ENCODE measurements at places on chromosomes 11 and 22. TPM values are rescaled to one million over a fixed set of nuclear protein-coding genes. Genes with fewer than 3 reads are reported as not detected.
A peak's percentile ranks its signal among the peaks of the same experiment; 100 is the strongest.

- no peaks in the 10 kb centered on the region for H3K36me3 ChIP-seq
- H3K27ac ChIP-seq = no peak overlapping the region
- no peak overlapping the region for H3K4me3 ChIP-seq
- H3K27me3 ChIP-seq = no peaks in the 10 kb centered on the region
Observed at GRCh38 chr11:17762309-17762974, 27.9 kb downstream of the KCNC1 start.

GRCh38 chr11:2385156-2386151 is 8.3 kb downstream of the CD81 start:
- no peak overlapping the region for H3K4me3 ChIP-seq
- H3K36me3 ChIP-seq = no peaks in the 10 kb centered on the region
- H3K4me1 ChIP-seq = peaks cover 100% of the 10 kb centered on the region
- DNase-seq = no peak
- H3K27me3 ChIP-seq = no peaks in the 10 kb centered on the region

- DNase-seq = peak; percentile 69
- no peak overlapping the region for H3K27ac ChIP-seq
- peaks cover 12% of the 10 kb centered on the region for H3K4me1 ChIP-seq
- peaks cover 17% of the 10 kb centered on the region for H3K27me3 ChIP-seq
- no peak overlapping the region for H3K4me3 ChIP-seq
Observed at GRCh38 chr11:68994161-68994893, 13.5 kb upstream of the MRGPRD start.

- no peaks in the 10 kb centered on the region for H3K27me3 ChIP-seq
- no peak overlapping the region for H3K4me3 ChIP-seq
- H3K36me3 ChIP-seq = no peaks in the 10 kb centered on the region
Observed at GRCh38 chr11:96061069-96061468, 137.2 kb upstream of the MTMR2 start.

- H3K4me1 ChIP-seq = peaks cover 82% of the 10 kb centered on the region
- H3K27ac ChIP-seq = peak overlapping the region; percentile 34
- DNase-seq = no peak
- peaks cover 49% of the 10 kb centered on the region for H3K36me3 ChIP-seq
Observed at GRCh38 chr22:36337365-36338130, 50.2 kb downstream of the MYH9 start.

DNA sequence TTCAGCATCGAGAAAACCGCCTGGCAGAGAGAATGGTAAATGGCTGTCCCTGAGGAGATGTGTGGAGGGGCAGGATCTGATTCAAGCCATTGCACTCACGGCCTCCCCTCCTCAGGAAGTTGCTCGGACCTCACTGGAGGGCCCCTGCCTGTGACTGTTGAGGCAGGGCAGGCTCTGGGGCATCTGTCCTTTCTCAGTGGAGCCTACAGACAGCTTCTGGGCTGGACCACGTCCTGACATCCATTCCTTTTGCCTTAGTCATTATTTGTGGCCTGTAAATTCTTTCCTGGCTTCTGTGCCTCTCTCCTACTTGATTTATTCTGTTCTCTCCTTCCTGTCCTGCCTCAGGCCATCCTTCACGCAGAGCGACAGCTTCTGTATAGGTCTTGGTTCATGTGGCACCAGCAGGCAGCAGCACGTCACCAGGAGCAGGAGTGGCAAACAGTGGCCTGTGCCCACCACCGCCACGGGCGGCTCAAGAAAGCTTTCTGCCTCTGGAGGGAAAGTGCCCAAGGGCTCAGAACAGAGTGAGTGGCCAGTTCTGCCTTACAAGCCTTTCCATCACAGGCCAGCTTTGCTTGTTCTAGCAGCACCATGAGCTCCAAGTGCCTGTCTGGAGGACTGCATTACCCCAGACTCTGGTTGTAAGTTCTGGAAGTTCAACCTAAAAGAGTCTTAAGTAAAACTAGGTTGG is 59.6 kb downstream of the PISD start:
- no peaks in the 10 kb centered on the region for H3K27me3 ChIP-seq
- DNase-seq = no peak
- H3K36me3 ChIP-seq = peaks cover 35% of the 10 kb centered on the region
- H3K4me1 ChIP-seq = no peaks in the 10 kb centered on the region

GRCh38 chr11:12502046-12502445 is 124.7 kb downstream of the PARVA start:
- no peak overlapping the region for H3K27ac ChIP-seq
- no peaks in the 10 kb centered on the region for H3K27me3 ChIP-seq
- H3K36me3 ChIP-seq = peaks cover 26% of the 10 kb centered on the region
- H3K4me3 ChIP-seq = no peak overlapping the region
- DNase-seq = no peak

DNA sequence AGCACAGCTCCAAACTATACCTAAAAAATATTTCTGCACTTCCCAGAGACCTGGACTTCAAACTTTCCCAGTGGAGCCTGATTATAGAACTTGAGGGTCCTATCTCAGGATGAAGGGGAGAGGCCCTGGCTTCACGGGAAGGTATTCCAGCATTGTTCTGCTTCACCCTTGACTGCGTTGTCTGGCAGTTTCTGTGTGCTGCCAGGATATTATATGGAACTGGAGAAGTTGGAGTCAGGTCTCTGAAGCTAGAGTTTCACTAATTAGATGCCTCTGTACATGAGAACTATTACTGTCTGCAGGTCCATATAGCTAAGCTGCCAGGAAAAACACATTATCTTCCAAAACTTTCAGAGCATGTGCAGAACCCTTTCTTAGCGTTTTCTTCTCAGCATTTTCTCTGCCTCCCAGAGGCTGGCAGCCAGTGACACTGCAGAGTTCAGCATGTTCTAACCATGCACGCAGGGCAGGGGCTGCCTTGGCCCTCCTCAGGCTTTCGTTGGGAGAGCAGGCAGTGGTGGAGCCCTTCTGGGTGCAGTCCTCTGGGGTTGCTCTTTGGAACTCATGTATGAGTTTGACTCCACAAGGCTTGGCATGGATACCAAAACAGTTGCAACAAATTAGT is 99.3 kb downstream of the CWC15 start:
- H3K27me3 ChIP-seq = no peaks in the 10 kb centered on the region
- peaks cover 27% of the 10 kb centered on the region for H3K4me1 ChIP-seq
- no peak for DNase-seq
- H3K4me3 ChIP-seq = no peak overlapping the region
- H3K36me3 ChIP-seq = peaks cover 58% of the 10 kb centered on the region
- H3K27ac ChIP-seq = no peak overlapping the region

Gene SUSD2
- total RNA-seq = 41.4 TPM

Gene APOA4
- total RNA-seq = 2.3 TPM

Gene KDM4E
- not detected for total RNA-seq

Gene SLC22A9
- total RNA-seq = not detected

Gene CDON
- 27.6 TPM for total RNA-seq

Data from suprapubic skin (tissue), 4 donors.